ENCODE measurements at places on chromosomes 11 and 22.

- no peak for ATAC-seq
Measured at GRCh38 chr22:46286006-46286405, 10.7 kb upstream of the GTSE1 start.

DNA sequence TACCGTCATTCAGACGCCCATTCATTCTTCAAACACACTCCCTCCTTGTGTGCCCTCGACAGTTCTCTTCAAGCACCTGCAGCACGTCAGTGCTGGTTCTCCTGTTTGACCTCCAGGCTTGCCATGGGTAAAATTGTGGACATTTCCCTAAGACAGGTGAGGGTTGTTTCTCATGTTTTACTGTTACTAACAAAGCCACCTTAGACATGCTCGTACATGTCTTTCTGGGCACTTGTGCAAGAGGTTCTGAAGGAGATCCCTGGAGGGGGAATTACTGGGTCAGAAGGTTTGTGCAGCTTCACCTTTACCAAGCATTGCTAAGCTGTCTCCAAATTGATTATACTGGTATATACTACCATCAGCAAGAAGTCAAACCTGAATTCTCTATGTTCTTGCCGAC, 189.7 kb upstream of the TMEM45B start:
- no peak for ATAC-seq

DNA sequence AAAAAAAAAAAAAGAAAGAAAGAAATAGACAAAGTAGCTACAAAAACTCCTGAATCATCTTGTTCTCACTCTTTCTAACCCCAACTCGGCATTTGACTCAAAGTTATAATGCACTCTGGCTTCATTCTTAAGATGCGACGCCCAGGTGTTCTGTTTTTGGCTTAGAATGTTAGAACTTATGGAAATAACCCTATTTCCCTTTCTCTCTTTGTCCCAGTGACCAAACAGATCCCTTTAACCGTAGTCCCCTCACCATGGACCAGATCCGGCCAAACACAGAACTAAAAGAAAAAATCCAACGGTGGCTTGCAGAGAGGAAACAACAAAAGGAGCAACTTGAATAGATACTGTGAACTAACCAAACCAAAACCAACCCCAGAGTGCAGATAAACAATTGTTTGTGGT, 5.3 kb upstream of the ATP5MG start:
- no peak for ATAC-seq

- ATAC-seq, result peak; percentile 4
Measured at GRCh38 chr11:6315811-6316425, 4.4 kb downstream of the CAVIN3 start.

DNA sequence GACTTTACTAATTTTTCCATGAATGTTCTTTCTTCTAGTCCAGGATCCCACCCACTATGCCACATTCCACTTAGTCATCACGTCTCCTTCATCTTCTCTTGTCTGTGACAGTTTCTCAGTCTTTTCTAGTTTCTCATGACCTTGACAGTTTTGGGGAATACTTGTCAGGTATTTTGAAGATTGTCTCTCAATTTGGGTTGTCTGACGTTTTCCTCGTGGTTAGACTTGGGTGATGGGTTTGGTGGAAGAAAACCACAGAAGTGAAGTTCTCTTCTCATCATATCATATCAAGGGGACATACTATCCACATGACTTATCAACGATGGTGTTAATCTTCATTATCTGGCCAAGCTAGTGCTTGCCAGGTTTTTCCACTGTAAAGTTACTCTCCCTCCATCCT, 102.4 kb downstream of the LRRC32 start:
- ATAC-seq, result no peak
